GM12864 (cell line): ENCODE measurements at places on chromosomes 1 and 21.

DNA sequence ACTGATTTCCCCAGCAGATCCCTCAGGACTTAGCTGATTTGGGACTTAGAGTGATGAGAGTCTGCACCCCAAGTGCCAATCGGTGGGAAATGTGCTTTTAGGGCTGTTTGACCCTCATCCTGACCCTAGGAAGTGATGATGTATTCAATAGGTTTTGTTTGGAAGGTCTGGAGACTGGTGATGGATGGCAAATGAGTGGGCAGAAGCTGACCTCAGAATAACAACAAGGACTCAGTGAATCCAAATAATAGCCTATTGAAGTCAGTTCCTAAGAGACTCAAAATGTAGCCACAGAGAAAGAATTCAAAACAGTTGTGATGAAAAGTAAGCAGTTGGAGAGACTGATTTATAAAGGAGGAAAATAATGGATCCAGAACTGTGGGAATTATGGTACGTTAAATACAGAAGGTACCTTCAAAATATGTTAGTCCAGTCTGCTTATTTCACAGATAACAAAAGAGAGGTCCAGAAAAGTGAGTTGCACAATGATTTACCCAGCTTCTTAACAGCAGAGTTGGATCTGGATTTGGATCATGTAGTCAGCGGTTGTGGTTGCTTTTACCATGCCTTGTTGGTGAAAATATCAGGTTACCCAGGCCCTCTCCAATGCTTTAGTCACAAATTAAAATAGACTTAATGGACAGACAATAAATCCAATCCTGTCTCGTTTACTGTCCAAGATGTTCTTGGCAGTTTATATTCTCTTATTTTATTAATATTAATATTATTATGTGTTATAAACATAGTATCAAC is 123.0 kb upstream of the PTBP2 start:
- DNase-seq = no peak

- DNase-seq = no peak
Observed at GRCh38 chr1:36436821-36437220, 13.4 kb downstream of the OSCP1 start.

GRCh38 chr1:44689447-44689765 is 14.9 kb downstream of the ARMH1 start:
- DNase-seq = no peak

DNA sequence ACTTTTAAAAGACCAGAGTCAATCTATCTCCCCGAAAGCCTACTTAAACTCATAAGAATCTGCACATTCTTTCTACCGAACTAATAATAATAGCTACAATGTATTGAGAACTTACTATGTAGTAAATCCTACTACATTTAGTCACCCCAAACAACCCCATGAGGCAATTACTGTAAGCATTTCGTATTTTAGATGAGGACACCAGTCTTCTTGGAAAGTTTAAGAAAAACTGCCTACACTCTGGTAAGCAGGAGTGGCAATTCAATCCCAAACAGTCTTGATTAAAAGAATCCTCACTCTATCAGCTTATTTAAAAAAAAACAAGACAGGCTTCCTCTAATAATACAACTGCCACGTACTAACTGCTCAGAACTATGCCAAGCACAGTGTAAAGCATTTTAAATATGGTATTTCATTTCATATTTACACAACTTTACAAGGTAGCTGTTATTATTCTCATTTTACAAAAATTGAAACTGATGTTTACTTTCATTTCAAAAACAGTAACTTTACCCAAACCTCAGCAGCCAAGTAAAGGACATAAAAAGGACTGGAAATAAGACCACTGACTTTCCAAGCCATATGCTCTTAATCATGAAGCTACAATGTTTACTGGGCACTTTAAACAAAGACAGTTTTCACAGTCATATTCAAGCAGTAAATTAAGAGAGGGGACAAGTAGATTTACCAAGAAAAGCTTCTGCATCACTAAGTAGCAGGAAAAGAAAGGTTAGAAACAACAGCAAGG is 13.9 kb downstream of the ARID4B start:
- no peak for DNase-seq

DNA sequence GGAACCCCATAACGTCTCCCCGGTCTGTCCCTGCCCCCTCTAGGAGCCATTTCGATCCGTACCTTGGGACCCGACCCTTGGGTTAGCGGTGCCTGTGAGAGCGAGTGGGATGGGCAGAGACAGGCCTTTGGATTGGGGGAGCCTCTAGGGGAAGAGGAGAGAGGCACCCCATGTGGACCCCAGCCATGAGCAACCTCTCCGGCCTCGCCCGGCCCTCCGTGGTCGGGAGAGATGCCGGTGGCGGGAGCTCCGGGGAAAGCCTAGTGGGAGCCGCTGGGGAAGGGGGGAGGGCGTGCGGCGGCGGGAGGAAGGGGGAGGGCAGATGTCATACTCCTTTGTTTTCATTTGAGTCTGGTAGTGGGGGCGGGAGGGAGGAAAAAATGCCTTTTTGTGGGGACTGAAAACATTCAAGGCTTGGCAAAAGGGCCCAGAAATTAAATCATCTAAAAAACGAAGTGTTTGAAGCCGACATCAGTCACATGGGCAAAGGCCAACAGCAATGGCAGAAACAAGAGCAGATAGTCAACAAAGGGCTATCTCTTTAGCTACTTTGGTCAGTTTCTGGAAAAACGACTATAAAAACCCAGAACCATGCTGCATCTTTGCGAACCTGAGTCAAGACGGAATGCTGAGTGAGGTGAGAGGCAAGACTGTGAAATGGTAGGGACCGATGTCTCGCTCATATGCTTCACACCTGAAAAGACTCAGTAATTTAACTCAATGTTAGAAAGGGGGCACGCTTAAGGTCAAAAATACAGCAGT is 758 bp downstream of the PTBP2 start:
- no peak for DNase-seq

- no peak for DNase-seq
Observed at GRCh38 chr21:25891596-25891995, 156.8 kb downstream of the GABPA start.

DNA sequence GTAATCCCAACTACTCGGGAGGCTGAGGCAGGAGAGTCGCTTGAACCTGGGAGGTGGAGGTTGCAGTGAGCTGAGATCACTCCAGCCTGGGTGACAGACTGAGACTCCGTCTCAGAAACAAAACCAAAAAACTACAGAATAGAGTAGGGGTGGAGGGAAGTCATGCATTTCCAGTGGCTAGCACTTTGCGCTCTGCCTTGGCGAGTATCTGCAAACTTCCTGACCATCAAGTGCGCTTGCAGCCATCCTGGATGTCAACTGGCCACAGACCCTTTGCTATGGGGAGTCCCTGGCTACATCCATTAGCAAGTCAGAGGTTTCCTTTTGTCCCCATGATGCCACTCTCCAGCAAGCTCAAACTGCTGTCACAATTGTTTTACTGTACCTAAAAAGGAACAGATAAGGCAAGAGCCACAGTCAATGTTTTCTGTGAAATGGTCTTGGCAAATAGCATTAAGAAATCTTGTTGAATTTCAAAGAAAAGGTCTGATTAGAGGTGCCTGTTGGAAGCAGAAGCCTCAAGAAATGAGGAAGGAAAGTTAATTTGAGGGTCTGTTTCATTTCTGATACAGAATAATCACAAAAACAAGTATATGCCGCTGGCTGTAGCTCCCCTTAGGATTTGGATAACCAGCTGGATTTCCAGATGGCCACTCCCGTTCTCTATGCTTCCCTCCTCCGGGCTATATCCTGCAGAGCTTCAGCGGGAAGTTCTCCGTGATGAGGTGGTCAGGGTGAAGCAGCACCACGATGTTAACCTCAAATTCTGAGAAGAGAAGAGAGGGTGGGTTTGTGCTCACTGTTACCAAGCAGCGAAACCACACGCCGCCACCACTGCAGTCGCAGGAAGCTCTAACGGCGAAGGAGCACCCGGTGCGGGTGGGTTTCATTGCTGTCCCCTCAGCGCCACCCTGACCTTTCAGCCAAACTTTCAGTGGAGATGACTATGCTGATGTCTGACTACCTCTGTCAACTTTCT is 42.0 kb downstream of the VPS26C start:
- DNase-seq = no peak

GRCh38 chr1:4253935-4254334 is 353.9 kb upstream of the C1orf174 start:
- DNase-seq = no peak

DNA sequence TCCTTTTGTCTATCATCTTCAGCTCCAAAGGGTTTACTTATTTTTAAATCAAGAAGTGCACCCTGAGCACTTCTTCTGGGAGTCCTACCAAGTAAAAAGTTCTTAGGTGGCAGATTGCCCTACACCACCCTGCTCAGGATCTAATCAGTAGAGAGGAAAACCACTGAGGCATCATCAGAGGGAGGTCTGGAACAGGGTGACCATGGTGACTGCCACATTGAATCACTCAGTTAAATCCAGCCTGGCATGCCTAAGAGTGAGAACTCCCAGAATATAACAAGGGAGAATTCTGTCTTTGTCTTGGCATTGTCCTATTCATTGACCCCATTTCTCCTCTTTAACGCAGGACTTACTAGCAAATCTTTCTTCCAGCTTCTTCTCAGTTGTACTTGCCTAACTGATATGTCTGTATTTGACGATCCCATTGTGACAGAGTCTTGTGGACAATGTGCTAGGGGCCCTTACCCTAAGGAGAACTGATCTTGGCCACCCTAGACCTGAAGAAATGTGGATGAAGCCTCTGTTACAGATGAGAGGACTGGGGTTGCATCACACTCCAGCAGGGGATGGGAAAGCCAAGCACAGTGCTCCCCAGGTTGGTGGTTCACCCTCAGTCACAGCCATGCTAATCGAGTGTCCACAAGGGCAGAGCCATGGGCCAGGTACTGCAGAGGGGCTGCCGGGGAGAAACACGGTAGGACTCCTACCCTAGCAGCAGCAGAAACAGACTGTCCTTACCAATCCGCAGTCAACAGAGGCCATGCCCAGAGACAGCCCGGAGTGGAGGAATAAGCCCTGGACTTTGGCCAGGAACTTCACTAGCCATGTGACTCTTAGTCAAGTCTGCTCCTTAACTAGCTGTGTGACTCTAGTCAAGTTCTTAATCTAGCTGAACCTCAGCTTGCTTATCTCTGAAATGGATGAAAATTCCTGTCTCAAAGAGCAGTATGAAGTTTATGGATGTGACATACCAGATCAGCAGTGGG is 15.4 kb downstream of the PKP1 start:
- DNase-seq = no peak

GRCh38 chr1:85144351-85144750 is 56.5 kb downstream of the SYDE2 start:
- DNase-seq = no peak

- no peak for DNase-seq
Observed at GRCh38 chr1:234987415-234988154, 141.1 kb downstream of the TOMM20 start.
